ENCODE measurements at places on chromosomes 11 and 22. TPM values are rescaled to one million over a fixed set of nuclear protein-coding genes. Genes with fewer than 3 reads are reported as not detected.

The MS4A7 gene
- total RNA-seq, result 0.36 TPM

The ABCG4 gene
- under 0.01 TPM for total RNA-seq

The LRRC74B gene
- total RNA-seq, result under 0.01 TPM

The NPAS4 gene
- total RNA-seq, result 0.36 TPM

The HBD gene
- not detected for total RNA-seq

GRCh38 chr11:13841393-13841792 lies 121.1 kb upstream of the SPON1 start:
- DNase-seq, result no peak

DNA sequence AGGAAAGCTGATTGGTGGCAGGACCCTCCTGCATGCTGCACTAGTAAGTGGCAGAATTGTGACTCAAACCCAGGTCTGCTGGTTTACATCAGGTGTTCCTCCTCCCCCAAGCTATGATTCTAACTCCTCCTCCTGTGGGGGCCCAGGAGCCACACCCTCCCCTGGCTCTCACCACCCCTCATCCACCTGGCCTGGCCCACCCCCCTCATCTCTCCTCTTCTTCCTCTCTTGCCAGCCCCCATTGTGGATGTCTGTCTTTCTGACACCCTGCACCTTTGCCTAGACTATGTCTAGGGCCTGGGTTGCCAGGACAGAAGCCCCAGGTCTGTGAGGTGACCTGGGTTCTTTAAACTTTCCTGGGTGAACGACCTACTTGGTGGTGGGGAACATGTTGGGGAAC lies 59.9 kb downstream of the GRIK4 start:
- no peak for DNase-seq

DNA sequence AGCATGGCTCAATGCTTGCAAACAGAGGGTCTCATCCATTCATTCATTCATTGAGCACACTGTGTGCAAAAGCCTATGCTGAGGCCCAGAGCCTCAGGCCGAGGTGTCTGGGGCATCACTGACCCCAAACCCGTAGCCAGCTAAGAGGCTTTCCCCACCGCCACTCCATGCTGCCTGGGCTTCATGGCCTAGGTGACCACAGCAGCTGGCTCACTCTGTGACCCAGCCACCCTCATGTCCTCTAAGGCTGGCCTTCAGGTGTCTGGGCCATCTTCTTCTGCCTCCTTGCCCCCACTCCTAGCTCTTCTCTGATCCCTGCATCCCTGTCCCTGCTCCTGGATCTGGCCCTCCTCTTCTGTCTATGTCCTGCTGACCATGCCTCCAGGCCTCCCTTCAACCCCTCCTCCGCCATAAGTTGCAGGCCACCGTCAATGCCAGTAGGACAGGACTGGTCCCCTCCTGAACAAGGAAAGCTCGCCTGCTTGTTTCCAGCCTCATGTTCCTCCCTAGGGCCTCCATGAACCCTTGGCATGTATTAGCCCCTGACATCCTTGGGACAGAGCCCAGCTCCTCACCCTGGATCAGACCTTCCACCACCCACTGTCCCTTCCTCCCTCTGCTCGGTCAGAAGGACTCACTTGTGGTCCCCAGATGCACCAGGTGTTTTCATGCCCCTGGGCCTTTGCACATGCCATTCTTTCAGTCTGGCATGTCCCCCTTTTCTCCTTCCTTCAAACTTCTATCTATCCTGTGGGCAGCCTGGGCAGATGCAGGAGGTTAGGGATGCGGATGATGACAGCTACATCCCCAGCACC lies 92.8 kb downstream of the MYEOV start:
- no peak for DNase-seq

DNA sequence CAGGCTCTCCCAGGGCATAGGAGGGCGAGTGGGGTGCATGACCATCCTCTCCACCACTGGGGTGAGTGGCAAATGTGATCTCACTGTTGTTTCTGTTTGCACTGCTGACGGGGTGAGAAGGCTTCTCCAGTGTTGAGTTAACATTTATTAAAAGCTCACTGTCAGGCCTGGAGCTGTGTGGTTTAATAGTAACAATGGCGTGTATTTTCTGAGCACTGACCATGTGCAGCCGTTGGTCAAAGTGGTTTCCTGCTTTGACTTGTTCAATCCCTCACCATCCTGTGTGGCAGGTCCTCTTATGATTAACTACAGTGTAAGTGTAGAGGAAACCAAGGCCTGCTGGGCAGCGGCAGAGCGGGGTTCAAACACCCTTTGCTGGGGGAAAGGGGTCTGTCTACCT lies 4.4 kb downstream of the A4GALT start:
- DNase-seq, result peak; percentile 19

- DNase-seq, result no peak
Measured at GRCh38 chr11:132046288-132046865, 676.0 kb downstream of the NTM start.

DNA sequence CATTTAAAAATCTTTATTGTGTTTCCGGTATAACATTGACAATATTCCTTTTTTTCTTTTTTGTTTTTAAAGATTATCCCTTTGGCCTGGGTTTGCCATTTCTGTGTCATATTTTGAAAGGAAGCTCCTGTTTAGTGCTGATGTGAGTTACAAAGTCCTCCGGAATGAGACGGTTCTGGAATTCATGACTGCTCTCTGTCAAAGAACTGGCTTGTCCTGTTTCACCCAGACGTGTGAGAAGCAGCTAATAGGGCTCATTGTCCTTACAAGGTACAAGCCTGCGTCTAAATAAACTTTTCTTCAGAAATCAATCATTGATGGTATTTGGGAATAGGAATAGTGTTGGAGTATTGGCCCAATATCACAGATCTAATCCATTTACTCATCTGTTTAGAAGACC lies 19.8 kb downstream of the PIWIL4 start:
- DNase-seq, result no peak

- peak; percentile 61 for DNase-seq
Measured at GRCh38 chr22:26360169-26360885, 68.7 kb upstream of the ASPHD2 start.

DNA sequence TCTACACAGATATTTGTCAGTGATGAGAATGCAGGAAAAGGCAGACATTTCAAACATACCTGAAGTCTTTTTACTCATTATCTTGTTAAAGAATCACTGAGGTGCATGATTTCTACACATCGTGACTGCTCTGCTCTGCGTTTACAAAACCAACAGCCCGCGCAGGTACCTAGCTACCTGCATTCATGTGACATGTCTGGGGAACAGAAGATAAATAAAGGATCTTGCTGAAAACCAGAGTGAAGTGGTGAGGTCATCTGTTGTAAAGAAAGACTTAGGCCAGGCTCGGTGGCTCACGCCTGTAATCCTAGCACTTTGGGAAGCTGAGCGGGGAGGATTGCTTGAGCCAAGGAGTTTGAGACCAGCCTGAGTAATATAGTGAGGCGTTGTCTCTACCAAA lies 15.7 kb downstream of the ASPHD2 start:
- DNase-seq, result no peak
